Activated T-helper 17 cell treated with anti-CD3 and anti-CD28 coated beads, Interleukin-2, amount 50 U/mL, for 72 hours (primary cell): ENCODE measurements at places on chromosomes 1 and 21. TPM values are rescaled to one million over a fixed set of nuclear protein-coding genes. Genes with fewer than 3 reads are reported as not detected.

Gene CCDC27
- not detected for total RNA-seq

DNA sequence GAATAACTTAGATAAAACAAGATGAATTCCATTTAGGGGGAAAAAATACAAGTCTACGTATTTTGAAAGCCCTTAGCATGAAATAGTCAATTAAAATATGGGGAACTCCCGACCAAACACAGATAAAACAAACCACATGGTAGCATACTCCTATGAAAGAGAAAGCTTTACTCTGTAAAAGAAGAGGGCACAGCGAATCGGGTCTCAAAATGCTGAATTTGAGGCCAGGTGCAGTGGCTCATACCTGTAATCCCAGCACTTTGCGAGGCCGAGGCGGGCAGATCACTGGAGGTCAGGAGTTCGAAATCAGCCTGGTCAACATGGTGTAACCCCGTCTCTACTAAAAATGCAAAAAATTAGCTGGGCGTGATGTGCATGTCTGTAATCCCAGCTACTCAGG is 116.9 kb upstream of the TIAM1 start:
- peak; percentile 16 for ATAC-seq

DNA sequence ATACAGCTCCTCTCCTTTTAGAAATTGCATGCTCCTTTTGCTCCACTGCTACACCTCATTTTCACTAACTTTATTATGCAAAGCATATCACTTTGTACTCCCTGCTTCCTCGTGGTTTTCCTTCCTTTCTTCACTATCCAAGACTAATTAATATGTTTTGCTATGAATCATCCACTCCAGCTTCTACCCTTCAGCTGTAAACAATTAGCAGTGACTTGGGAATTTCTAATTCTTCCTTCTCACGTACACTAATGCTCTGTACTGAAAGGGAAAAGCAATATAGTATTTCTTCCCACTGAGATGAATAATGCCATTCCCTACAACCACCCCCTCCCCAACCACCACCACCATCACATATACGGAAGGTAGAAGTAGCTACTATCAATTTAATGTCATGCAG is 1917.0 kb downstream of the MRPL39 start:
- ATAC-seq: no peak

DNA sequence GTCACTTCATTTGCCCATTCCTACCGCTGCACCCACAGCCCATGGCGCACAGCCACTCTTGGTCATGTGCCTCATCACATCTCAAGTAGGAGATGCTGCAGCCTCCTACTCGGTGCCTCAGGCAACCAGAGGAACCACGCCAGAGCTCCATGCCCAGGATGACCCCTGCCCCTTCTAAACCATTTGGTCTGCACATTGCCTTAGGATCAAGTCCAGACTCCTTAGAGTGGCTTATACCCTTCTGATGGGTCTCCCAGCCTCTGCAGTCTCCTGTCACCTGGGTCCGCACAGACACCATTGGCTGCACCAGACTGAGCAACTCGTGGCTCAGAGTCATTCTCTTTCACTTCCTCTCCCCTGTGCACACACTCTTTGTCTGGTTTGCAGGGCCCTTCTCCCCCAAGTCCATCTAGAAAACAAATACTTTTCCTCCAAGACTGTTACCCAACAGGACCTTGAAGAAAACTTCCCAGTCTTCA is 2.2 kb upstream of the ADORA3 start:
- ATAC-seq: peak; percentile 19

GRCh38 chr1:197619008-197619640 is 156.2 kb downstream of the DENND1B start:
- no peak for ATAC-seq

- ATAC-seq: no peak
Observed at GRCh38 chr1:227415115-227415790, 97.0 kb upstream of the CDC42BPA start.

- no peak for ATAC-seq
Observed at GRCh38 chr1:77966291-77966690, 12.6 kb downstream of the FUBP1 start.

- ATAC-seq: no peak
Observed at GRCh38 chr1:207352554-207352953, 31.1 kb downstream of the CD55 start.

DNA sequence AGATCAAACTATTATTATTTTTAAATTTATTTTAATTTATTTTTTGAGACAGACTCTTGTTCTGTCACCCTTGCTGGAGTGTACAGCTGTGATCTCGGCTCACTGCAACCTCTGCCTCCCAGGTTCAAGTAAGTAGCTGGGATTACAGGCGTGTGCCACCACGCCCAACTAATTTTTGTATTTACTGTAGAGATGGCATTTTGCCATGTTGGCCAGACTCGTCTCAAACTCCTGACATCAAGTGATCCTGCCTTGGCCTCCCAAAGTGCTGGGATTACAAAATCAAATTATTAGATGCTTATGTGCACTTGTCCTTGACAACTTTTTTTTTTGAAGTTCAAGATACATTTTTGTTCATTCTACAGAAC is 15.4 kb downstream of the LIN9 start:
- ATAC-seq: no peak

- no peak for ATAC-seq
Observed at GRCh38 chr1:25654109-25654660, 37.6 kb downstream of the MAN1C1 start.
